Fibroblast of skin of back (primary cell): ENCODE measurements at places on chromosomes 3 and 15.
A peak's percentile ranks its signal among the peaks of the same experiment; 100 is the strongest.

- DNase-seq = peak; percentile 15
Observed at GRCh38 chr3:170321321-170322034, 36.0 kb upstream of the SKIL start.

- DNase-seq = no peak
Observed at GRCh38 chr3:124666067-124666466, 64.2 kb upstream of the UMPS start.

GRCh38 chr3:170985304-170985703 lies 41.2 kb downstream of the SLC2A2 start:
- no peak for DNase-seq

DNA sequence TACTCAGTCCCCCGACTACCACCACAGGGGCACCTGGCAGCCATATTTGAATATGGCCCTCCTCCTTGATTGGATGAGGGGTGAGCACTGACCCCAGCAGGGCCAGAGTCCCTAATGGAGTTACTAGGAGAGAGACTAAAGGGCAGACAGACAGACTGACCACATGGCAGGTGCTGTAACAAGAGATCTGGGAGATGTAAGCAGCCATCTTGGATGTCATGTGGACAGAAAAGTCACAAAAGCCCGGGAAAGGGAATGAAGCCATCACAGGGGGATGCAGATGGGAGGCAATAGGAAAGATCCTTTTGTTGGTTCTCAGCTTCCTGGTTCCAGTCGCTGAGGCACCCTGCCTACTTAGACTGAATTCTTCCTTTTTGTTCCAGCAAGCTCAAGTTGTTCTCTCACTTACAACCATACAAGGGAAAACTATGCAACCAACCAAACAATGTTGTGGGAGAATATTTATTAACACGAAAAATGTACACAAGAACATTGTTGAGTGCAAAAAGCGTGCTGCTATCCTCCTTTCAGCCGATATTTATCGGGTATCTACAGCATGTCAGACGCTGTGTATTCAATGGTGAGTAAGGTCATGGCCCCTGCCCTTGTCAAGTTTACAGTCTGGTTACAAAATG lies 511.6 kb upstream of the PROK2 start:
- DNase-seq = no peak

DNA sequence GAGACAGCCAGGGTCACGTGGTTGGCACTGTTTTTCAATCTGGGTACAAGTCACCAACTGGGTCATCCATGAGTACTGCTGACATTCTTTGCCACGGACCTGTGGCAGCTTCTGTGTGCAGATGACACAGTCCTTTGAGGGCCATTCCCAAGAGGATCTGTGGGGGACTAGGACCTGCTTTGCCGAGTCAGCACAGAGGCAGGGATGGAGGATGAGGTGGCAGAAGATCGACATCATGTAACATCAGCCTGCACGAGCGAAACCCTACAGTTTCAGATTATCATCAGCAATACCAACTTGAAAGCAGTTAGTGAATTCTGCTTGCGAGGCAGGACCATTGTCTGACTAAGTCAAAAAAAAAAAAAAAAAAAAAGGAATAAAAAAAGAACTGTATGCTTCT lies 227.7 kb downstream of the FOXP1 start:
- DNase-seq = peak; percentile 9

DNA sequence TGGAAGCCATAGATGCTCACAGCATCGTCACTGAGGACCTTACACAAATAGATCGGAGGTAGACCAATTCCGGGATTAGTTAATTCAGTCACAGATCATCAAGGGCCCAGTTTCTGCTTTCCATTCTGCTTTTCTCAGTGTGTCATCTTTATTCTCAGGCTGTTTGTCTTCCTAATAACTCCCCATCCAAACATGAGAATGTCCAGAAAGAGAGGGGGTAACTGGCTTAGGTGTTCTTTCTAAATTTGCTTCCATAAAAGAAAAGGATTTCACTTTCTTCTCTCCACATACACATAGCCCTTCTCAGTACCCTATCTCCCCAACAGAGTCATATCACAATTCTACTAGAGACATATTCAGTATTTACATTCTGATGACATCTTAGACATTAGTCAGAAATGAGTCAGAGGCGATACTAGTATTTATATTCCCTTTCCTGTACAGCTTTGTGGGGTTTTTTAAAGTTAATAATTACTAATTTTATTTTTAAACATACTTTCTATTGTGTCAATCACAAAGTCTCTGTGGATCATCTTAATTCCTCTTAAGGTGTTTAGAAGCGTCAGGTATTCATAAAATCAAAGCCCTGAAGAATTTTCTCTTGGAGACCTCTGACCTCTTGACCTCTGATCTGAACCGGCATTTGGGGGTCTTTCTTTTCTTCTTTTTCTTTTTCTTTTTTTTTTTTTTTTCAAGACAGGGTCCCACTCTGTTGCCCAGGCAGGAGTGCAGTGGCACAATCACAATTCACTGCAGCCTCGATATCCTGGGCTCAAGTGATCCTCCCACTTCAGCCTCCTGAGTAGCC lies 24.3 kb upstream of the IL12A start:
- peak; percentile 91 for DNase-seq

- DNase-seq = peak; percentile 54
Observed at GRCh38 chr3:187807086-187807862, 62.0 kb upstream of the BCL6 start.

DNA sequence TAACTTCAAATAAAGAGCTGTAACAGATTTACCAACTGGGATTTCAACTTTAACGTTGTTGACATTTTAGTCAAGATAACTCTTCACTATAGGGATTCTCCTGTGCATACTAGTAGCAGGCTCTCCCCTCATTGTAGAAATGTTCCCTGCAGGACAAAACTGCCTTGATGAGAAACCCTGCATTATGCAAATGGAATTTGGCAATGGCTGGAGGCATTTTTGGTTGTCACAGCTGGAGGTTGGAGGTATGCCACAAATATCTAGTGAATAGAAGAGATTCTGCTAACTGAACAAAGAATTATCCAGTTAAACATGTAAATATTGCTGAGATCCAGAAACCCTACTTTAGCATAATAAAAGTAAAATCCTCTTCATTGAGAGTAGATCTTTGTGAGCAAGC lies 928.8 kb upstream of the ALCAM start:
- peak; percentile 80 for DNase-seq

DNA sequence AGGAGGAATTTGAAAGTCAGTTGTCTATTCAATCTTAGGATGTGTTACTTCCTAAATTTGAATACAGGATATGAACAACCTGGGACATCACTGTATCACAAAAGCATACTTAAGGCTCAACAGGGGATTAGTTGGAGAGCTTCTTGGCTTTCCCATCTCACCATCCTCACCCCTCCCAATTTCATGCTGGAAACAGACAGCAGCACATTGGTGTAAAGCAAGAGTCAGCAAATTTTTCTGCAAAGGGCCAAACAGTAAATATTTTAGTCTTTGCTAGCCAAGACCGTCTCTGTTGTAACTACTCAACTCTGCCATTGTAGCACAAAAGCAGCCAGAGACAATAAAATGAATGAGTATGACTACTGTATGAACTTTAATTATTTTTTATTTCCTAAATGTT lies 94.9 kb downstream of the ERC2 start:
- no peak for DNase-seq

DNA sequence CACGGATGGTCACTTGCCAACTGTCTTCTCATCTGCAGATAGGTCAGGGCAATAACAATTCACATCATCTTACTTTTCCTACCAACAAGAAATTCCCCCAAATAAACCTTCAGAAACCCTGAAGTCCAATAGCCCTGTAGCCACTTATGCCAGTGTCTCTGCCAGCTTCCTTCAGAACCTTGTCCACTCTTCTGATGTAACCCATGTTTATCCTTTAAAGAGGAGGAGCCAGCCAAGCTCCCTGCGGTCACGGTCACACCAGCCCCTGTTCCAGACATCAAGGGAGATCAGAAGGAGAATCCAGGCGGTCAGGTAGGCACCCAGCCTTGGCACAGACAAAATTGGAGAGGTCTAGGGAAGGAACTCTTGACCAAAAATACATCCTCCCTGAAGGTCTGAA lies 23.7 kb downstream of the SLC24A1 start:
- no peak for DNase-seq

DNA sequence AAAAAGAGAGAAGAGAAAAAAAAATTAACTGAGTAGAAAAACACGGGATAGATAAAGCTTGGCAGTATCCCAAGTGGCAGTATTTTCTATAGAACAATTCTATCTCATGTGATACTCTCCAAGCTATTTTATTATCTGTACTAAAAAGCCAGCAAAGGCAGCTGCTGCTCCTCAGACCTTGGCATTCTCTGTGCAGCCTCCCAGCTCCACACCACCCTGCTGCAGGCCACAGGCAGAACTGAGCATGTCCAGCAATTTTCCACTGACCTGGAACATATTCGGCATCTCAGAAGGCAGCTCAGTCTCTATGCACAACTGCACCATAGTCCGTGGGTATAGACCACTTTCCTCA lies 1161.4 kb downstream of the IGSF11 start:
- DNase-seq = no peak

DNA sequence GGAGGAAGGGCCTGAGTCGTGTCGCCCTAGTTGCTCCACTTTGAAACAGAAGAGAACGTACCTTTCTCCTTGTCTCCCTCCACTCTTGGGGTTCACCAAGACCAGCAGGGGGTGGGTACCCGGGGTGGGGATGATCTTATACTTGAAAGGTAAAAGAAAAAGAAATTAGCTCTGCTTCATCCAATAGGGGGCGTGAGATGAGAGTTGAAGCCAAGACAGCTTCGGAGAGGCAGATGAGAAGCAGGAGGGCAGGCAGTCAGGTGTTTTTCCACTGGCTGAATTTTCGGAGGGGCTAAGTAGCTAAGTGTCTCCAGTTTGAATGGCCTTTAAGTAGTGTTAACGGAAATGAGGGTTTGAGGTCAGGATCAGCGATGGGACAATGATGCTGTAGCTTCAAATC lies 100.4 kb downstream of the DGKG start:
- no peak for DNase-seq

- no peak for DNase-seq
Observed at GRCh38 chr15:70356919-70357318, 259.2 kb upstream of the TLE3 start.

GRCh38 chr3:29764603-29765254 lies 483.9 kb downstream of the RBMS3 start:
- DNase-seq = peak; percentile 92

DNA sequence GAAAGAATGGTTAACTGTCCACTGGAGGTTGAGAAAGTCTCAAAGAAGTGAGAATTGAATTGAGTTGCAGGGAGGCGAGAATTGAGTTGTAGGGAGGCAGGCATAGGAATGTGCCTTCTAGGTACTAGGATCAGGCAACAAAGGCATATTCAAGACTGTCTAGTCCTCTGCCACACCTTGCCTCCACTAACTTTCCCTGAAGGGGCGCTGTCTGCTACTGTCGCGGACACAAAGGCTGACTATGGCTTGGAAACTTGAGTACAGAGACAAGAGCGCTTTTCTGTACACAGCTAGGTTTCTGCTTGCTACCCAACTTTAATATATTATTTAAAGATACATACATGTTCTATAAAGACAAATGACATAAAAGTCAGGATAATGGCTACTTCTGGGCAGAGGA lies 10.4 kb upstream of the FBXL22 start:
- DNase-seq = no peak

GRCh38 chr3:128804017-128804810 lies 75.2 kb upstream of the ACAD9 start:
- no peak for DNase-seq

DNA sequence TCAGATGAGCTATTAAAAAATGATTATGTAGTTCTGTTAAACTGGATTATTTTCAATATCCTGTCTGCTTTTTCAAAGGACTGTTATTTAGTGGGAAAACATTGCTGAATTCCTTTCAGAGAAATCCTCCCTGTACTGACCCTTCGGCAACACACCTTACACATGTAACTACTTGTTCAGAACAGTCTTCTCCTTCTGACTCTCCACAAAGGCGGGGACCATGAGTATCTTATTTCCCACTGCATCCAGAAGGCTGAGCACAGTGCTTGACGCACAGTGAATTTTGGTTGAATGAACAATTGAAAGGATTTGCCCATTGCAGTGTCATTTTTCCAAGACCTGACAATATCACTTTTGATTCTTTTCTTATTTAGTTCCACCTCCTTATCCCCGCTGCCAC lies 23.1 kb upstream of the CFAP161 start:
- DNase-seq = no peak

DNA sequence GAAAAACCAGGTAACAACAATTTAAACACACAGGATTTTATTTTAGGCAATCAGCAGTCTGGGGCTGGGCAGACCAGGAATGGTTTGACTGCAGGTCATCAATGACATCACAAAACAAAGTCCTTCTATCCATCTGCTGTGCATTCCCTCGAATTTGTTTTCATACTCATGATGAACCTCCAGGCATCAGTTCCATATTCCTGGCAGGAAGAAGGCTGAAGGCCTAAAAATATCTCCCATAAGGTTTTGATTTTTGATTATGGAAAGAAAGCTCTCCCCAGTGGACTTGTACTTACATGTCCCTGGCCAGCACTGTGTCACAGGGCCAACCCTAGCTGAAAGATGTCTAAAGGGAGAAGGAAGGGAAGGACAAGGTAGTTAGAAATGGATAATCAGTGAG lies 107.4 kb downstream of the PEAK1 start:
- DNase-seq = peak; percentile 68

DNA sequence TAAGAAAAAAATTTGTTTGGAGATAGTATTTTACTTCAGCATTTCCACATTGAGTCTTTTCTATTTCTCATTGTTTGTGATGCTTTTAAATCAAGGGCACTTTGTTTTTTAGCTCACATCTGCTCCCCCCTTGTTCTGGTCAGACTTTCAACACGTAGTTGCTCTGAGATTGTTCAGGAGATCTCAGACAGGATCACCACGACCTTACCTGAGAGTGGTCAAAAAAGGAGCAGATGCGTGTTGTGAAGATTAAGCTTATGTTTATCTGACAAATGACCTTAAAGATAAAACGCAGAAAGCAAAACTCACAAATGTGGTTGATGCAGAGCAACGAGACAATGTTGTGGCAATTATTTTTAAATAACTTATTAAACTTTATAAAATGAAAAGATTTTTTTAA lies 298.3 kb downstream of the ROBO2 start:
- DNase-seq = no peak

- peak; percentile 93 for DNase-seq
Observed at GRCh38 chr3:117184574-117184973, 475.0 kb downstream of the TUSC7 start.

GRCh38 chr15:49692514-49693090 lies 71.8 kb downstream of the DTWD1 start:
- no peak for DNase-seq

GRCh38 chr3:25000971-25001591 lies 427.0 kb upstream of the RARB start:
- DNase-seq = peak; percentile 52

GRCh38 chr3:141436180-141436579 lies 50.6 kb upstream of the RASA2 start:
- DNase-seq = no peak

DNA sequence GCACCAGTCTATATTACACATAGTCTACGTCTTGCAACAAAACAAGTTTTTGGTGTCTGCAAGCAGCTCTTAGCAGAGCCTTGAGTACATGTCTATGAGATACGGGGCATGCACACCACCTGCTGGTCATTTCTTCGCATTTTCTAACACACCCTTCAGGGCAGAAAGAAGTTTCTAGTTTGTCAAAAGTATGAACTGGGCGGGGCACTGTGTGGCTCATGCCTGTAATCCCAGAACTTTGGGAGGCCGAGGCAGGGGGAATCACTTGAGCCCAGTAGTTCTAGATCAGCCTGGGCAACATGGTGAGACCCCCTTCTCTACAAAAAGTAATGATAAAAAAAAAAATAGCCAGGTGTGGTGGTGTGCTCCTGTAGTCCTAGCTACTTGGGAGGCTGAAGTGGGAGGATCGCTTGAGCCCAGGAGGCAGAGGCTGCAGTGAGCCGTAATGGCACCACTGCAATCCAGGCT lies 64.2 kb upstream of the ARL8B start:
- DNase-seq = peak; percentile 82
